Thoracic aorta (tissue), 2 donors: ENCODE measurements at places on chromosomes 5 and 9. TPM values are rescaled to one million over a fixed set of nuclear protein-coding genes. Genes with fewer than 3 reads are reported as not detected.

Gene MINAR2
- 0.27 TPM for total RNA-seq

DNA sequence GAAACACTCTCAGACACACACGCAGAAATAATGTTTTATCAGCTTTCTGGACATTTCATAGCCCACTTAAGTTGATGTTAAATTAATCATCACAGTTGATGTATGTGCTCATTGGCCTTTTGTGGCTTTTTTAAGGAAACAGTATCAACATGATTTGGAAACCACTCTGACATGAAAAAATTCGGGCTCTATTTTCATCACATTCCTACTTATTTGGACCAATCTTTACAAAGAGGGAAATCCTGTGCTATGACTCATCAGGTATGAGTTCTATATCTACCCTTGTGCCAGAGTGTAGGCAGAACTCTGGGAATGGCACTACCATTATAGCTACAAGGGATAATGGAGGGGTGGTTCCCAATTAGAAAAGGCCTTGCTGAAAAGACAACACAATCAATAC lies 388.4 kb upstream of the PTGER4 start:
- no peak for DNase-seq

DNA sequence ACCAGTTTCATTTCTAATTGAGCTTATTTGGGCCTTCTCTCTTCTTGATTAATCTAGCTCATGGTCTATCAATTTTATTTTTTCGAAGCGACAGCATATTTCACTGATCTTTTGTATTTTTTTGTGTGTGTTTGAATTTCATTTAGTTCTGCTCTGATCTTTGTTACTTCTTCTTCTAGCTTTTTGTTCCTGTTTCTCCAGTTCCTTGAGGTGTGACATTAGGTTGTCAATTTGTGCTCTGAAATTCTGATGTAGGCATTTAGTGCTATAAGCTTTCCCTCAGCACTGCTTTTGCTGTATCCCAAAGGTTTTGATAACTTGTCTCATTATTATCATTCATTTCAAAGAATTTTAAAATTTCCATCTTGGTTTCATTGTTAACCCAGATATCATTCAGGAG lies 67.3 kb downstream of the STRBP start:
- no peak for DNase-seq

DNA sequence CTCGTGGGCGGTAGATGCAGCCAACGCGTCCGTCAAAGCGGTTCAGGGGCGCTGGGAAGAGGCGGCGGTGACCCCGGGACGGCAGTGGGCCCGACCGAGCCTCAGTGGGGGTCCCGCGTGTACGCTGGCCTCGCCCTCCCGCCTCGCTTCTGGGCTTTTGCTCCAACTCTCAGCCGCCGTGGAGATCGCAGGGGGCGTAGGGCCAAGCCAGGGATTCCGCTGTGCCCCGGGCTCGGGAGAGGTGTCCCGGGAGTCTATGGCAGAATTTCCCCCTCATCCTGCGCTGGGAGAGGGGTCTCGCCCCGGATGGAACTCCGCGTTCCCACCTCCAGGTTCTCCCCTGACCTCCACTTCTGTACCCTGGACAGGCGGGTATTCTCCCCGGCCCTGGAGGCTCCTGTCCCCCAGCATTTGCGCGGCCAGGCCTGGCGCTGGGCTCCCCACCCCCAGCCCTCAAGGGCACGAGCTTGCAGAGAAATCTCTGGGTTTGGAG lies 131.9 kb downstream of the MRPL36 start:
- no peak for DNase-seq

DNA sequence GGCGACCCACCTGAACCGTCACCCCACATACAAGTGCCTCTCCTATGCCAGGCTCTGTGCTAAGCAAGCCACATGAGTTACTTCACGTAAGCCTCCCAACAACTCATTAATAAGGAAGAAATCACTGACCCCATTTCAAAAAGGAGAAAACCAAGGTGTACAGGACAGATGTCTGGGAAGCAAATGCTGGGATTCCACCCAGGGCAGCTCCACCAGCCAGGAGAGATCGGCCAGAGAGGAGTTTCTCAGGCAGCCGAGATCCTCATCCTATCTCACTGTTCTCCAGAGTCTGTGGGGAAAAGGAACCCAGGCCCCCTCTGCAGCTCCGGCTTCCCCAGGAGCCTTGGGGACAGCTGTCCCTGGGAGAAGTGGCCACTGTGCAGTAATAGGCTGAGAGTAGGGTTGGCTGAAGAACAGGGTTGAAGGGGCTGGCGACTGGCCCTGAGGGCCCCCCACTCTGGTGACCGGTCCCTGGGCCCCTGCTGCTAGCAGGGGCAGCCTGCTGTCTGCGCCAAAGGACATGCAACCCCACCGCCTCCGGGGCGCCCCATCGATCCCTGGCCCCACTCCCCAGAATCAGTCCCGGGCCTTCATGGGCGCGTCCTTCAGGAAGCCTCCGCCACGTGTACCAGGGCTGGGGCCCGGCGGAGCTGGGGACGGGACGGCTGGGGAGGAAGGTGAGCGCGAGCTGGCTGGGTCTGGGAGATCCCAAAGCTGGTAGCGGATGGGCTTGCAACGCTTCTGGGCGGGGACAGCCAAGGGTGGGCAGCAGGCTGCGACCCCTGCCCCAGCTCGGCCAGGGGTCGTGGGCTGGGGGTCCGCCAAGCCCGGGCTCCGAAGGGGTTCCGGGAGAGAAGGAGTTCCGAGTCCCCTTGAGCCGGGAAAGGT lies 44.1 kb upstream of the STXBP1 start:
- no peak for DNase-seq

DNA sequence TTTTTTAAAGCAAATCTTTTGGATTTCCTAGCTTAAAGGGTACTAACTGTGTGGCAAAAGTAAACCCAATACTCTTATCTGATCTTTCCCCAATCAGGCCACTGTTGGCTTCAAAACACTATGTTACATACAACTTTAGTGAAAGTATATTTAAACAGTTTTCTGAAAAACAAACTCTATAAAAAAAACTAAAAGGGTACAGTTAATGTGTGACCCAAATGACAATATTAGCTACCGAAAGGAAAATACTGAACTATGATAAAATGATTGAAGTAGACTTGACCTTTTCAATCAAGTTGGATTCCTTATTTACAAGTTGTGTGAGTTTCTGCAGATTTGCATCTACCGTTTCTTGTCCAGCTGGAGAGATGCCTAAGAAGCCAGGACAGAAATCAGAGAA lies 5.8 kb downstream of the MTX3 start:
- no peak for DNase-seq

- peak; percentile 12 for DNase-seq
Measured at GRCh38 chr9:110744715-110745384, 76.3 kb downstream of the MUSK start.

Gene TRIM36
- total RNA-seq = 4.6 TPM

DNA sequence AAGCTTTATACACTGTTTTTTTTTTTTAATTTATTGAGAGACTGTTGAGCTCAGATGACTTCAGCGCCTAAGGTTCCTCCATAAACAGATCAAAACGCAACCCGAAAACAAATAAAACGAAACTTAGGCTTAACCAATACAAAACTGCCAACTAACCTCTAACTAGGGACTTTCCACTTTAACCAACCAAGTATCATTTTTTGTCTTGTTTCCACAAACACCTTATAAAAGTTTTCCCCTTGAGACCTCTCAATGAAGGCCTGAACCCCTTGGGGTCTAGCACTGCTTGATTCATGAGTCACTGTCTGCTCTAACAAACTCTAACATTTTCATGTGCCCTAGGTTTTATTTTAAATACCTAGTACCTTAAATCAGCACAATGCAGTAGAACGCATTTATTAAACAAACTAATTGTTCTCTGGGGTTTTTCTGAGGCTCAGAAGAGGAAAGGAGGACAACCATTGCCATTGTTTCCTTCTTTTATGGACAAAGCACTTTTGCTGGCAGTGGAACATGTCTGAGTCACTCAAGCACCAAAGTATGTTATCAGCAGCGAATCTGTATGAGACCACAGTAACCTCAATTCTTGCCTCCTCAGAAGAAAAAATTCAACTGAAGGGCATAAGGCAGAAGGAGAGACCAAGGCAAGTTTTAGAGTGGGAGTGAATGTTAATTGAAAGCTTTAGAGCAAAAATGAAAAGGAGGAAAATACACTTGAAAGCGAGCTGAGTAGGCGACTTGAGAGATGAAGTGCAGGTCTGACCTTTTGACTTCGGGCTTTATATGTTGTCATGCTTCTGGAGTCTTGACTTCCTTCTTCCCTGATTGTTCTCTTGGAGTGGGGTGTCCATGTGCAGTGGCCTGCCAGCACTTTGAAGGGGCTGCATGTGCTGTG lies 97.7 kb upstream of the HCN1 start:
- no peak for DNase-seq

DNA sequence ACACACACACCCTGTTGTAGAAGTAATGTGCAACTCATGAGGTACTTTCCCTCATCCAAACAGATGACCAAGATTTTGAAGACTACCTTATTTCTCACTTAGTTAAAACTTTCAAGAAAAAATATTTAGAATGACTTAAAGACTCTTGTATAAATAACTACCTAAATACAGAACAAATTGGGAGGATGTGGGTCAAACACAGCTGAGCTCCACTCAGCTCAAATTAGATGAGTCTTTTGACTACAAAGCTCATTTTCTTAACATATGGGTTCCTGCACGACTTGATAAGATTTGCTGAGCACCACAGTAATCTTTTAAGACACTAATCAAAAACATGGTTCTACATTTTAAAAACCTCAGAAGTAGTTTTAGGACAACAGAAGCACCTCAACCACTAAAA lies 8.9 kb downstream of the MTX3 start:
- no peak for DNase-seq

Gene SH3PXD2B
- total RNA-seq = 42.0 TPM
